IMR-90 (cell line): ENCODE measurements at places on chromosomes 6 and 20.
A peak's percentile ranks its signal among the peaks of the same experiment; 100 is the strongest.

DNA sequence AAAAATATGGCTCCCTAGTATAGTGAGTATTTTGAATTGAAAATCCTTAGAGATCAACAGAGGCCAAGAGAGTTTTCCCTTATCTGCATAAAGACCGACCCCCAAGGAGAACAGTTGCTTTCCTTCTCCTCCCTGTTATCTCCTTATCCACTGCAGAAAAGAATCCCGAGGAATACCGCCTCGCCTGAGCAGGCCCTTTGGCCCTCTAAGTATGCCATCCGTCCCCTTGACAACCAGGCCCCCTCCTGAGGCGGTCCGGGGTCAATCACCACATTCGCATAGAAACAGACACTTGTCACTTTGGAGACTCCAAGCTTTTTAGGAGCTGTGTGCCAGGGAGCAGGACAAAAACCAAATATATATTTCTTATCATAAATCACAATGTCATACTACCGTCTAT is 15.9 kb upstream of the GGTLC1 start:
- DNase-seq: no peak

GRCh38 chr20:2446845-2447244 is 23.7 kb downstream of the SNRPB start:
- DNase-seq: no peak

DNA sequence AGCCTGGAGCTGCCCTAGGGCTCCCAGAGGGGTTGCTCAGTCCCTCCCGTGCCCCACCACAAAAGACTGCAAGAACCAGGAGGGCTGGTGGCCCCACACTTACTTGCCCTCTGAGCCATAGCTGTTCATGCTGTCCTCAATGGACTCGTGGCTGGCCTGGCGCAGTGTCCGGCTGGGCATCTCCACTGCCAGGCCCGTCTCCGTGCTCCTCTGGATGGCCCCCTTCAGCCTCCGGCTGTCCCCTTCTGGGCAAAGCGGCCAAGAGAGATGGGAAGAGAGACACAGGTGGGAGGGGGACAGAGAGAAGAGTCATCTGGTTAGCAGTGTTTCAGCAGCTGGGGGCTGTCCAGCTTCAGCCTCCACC is 25.5 kb downstream of the KCNK15 start:
- DNase-seq: no peak

GRCh38 chr6:149782337-149782736 is 32.8 kb downstream of the PCMT1 start:
- no peak for DNase-seq

DNA sequence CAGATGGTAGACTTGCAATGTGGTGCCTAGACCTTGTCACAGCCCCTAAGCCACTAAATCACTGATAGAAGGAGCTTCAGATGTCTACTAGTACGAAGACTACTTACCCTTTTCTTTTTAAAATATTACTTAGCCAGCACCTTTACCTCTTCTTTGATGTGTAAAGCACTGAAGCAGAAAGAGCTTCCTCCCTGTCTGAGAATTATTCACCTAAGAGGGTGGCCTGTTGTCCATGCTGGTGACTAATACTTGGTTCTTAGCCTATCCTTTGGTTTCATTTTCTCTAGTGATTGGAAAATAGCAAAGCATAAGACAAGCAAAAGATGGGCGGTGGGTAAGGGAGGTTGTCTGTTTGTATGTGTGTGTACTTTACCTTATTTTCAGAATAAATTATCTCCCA is 794.6 kb downstream of the TFAP2A start:
- DNase-seq: peak; percentile 38

DNA sequence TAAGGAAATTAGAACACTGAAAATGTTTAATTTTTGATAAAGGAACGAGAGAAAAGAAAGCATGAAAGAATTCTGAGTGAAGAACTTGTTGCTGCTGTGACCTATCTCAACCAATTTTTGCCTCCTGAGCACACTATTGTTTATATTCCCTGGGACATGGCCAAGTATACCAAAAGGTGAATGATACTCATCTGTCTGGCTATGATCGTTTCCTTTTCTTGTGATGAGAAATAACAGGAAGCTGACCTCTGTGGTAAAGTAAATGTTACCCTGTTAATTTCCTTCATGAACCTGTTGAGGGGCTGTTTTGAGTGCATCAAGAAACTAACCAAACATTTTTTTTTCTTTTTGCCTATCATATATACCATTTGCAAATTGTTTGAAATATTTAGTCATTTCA is 69.1 kb downstream of the FIG4 start:
- peak; percentile 33 for DNase-seq

GRCh38 chr6:20142866-20143265 is 69.4 kb downstream of the MBOAT1 start:
- no peak for DNase-seq

- peak; percentile 15 for DNase-seq
Measured at GRCh38 chr20:46406986-46407670, 713 bp upstream of the ELMO2 start.
